ENCODE measurements at places on chromosomes 2 and 18.

GRCh38 chr2:176813621-176814049, 399.0 kb upstream of the HNRNPA3 start:
- no peak for DNase-seq

DNA sequence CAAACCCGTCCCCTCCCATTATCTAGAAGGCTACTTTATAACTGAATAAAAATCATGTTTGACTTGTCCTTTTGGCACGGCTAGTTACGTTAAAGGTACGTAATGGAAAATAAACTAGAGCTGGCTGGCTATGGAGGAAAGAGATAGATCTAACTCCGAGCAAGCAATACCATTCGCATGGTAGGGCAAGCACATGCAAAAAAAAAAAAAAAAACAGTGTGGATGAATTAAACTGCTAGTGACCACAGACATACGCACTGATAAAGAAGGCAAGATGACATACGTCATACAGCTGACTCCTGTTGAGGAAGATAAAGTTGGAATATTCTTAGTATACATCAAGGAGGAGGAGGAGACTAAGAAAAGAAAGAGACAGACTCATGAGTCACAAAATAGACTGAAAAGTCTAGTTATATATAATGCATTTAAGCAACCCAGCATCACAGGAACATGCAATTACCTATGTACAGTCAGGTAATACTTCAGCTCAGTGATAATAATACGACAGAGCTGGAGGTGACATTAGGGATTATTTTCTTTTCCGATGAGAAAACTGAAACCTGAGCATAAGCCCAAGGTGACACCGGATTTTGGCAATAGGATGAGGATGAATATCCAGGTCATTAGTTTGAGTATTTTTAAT, 37.9 kb upstream of the NARS1 start:
- no peak for DNase-seq

DNA sequence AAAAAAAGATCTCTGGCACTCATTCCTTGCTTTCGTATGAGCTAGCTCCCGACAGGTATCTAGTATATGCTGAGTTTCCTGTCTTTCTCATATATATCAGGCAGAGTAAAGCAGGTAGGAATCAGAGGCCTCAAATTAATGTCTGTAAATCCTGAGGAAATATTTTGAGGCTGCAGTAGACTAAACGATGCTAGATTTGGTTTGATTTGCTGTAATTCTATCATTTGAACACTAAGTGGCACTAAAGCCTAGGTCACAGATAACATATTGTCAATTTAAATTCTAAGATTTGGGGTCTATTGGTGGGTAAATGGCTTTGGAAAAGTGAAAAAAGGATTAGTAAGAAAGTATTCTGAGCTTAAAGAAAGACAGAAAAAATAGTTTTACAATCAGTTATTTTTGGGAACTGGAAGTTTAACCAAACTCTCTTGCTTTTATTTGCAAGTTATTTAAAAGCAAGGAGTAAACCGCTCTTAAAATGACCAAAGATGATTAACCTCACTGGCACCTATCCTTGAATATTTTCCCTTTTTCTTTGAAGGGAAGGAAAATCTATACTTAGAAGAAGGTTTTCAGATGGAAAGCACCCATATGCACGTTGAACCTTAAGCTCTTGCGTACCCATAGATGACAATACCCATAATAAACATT, 37.6 kb upstream of the SLC4A10 start:
- DNase-seq = peak; percentile 59

GRCh38 chr18:7817575-7818230, 250.6 kb downstream of the PTPRM start:
- no peak for DNase-seq

DNA sequence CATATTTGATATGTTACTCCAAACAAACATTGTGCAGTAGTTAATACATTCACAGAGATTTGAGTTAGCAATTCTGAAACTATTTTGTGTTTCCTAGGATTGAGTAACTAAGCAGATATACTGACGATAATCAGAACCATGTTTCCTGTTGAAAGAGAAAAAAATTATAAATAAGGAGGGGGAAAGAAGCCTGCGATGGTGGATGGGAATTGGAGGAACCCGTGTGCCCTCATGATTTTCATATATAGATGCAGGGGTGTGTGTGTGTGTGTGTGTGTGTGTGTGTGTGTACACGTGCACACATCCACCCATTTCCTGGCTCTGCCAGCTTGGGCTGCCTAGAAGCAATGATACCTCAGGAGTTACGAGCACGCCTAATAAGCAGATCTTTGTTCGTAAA, 56.9 kb downstream of the LPIN2 start:
- DNase-seq = no peak

DNA sequence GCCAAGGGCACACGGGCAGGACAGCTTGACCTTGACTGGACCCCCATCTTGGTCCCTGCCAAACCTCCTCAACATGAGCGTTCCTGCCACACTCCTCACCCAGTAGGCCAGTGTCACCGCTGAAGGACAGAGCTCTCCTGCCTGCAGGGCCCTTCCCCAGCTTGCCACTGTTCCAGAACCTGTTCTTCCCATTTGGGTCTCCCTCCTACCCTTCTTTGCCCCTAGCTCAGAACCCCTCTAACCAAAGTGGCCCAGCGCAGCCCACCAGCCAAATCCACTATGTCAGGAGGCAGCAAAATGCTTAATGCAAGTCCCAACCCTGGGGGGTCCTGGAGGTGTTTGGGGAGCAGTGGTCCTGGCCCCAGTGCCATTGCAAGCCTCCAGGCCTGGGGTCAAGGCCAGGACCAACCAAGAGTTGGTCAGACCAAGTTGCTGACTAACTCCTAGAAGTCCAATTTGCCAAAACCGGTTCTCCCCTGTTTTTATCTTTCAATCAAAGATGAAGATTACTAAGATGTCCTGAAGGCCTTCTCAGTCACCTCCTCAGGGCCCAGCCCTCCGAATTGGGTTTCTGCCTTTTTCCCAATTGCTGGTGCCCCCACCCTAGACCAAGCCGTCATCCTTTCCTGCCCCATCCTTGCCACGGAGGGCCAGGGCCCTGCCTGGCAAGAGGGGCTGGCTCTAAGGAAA, 4.5 kb upstream of the ASPRV1 start:
- no peak for DNase-seq

DNA sequence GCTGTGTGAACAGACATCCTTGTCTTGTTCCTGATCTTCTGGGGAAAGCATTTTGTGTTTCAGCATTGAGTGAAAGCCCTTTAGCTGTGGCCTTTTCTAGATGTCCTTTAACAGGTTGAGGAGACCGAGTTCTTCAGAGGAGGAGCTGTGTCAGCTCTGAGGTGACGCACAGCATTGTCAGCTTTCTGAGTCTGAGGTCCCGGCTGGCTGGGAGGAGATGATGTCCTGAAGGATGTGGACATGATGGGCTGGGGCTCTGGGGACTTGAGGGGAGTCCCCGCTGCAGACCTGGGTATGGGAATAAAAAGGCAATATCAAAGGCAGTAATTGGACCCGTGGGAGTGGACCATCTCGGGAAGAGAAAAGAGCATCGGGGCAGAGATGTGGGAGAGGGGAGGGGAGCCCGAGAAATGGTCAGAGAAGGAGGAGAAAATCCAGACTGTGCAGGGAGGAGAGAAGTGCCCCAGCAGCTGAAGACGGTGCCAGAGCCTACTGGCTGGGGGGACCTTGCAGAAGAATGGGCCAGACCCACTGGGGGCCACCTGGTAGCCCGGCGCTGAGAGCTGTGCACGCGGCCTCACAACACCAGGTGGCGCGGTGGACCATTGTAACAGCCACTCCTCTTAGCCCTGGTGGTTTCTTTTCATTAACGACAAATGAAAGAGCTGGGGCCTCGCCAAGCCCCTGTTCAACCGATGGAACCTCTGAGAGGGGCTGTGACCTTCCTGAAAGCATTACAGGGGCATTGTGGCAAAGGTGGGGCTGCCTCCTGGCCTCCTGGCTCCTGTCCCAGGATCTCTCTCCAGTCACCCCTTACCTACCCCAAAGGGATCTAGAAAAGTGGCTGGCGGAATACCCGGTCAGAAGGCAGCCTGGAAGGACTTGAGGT, 61.6 kb downstream of the ST3GAL5 start:
- peak; percentile 77 for DNase-seq
